ENCODE measurements at places on chromosomes 1 and 21.

DNA sequence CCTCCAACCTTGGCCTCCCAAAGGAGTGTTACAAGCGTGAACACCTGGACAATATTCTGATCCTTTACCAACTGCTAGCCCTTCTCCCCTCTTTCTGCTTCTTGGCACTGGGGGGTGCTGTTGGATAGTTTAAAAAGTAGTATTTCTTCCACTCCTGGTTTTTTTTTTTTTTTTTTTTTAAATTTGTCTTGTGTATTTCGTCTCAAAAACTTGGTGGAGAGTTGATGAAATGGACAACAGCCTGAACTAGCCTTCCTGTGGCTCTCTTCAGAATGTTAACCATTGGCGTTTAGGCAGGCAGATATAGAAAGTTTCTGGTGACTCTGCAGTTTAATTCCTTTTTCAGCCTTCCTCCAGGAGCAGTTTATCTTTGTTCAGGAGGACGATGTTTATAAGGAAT is 69.7 kb upstream of the USP24 start:
- peak; percentile 75 for DNase-seq

GRCh38 chr1:11693024-11693590 is 1.6 kb downstream of the DRAXIN start:
- peak; percentile 87 for DNase-seq

- peak; percentile 31 for DNase-seq
Observed at GRCh38 chr21:45788637-45789506, 145.3 kb downstream of the PCBP3 start.

GRCh38 chr1:226111883-226112261 is 49.4 kb downstream of the H3-3A start:
- DNase-seq: no peak

- DNase-seq: no peak
Observed at GRCh38 chr1:181397845-181398244, 85.5 kb upstream of the CACNA1E start.

DNA sequence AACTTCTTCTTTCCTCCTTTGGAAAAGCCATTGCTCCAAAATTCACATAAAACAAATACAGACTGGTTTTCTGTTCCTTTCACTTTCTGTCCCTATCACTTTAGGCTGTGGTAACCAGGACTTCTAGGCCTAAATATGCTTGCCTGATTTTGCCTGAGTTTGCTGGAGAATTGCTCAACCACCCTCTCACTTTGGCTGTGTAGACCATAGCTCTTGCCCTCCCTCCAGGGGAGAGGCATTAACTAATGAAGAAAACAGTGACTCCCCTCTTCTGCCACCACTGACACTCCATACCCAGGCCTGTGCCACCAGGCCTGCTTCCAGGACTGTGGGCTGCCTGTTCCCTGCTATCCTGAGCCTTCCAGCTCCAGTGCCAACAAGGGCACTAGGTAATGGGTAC is 163.5 kb downstream of the TOMM20 start:
- peak; percentile 56 for DNase-seq

DNA sequence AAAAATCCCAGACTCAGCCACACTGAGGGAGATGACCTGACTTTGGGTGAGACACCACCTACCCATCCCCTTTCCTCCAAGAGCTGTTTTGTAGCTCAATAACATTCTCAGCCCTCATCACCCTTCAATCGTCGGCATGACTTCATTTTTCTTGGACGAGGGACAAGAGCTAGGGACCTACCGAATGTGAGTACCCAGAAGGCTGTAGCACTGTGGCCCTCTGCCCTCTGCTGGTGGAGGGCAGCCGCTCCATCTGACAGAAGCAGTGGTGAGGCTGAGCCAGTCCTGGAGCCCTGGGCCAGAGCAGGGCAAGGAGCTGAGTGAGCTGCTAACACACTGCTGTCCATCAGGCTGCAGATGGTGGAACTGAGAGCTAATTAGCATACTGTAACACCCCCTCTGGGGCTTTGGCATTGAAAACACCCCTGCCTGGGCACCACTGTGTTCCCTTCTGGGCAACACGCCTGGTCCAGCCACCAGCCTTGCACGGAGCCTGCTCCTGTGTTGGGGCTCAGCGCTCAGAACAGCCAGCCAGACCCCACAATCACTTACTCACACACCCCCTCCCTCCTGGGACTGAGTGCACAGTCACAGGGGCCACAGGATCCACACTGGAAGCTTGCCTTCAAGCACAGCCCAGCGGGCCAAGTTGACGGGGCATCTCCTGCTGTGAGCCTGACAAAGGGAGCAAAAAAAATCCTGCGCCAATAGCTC is 18.3 kb upstream of the ALPL start:
- DNase-seq: peak; percentile 52

- DNase-seq: no peak
Observed at GRCh38 chr1:173482683-173483082, 5.5 kb downstream of the PRDX6 start.

DNA sequence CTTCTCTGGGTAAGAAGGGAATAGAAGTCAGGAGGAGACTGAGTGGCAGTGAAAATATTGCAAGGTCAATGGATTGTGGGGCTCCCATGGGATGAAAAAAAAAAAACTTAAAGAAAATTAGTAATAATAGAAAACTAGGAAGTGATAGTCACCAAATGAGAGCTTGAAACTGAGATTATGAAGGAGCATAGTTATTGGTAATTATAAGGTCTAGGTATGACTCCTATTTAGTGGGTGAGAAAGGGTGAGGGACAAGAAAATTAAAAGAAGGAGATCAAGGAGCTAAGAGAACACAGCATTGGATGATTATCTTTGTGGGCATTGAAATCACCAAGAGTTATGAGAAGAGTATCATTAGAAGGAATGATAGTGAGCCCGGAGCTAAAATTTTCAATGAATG is 301.4 kb downstream of the TPR start:
- DNase-seq: no peak

DNA sequence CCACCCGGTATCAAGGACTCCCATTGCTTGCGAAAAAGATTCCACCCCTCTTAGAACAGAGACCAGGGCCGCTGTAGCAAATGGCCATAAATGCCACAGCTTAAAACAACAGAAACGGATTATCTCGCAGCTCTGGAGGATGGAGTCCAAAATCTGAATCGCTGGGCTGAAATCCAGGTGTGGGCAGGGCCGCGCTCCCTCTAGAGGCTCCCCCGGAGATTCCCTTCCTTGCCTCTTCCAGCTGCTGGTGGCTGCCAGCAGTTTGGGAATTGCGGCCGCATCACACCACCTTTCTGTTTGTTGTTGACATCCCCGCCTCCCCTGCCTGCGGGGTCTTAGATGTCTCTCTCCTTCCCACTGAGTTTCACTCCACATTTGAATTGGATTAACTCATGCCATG is 15.6 kb downstream of the PDE9A start:
- no peak for DNase-seq

DNA sequence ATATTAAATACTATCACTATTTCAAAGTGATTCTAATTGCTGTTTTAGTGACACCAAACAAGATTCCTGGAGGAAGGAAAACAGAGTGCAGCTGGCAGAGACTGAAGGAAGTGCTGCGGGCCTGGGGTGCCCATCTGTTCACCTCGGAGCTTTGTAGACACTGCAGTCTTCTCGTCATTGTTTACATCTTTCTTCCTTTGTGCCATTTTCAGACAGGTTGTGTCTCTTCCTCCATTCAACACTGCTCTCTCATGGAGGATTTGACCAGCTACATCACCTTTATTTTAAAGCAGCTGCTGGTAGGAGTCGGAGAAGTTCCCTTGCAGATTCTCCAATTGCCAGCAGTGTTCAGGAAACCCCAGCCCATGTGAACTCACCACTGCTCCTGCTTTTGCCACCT is 37.3 kb downstream of the ABCA4 start:
- no peak for DNase-seq

- no peak for DNase-seq
Observed at GRCh38 chr1:154748405-154748775, 121.7 kb downstream of the KCNN3 start.

DNA sequence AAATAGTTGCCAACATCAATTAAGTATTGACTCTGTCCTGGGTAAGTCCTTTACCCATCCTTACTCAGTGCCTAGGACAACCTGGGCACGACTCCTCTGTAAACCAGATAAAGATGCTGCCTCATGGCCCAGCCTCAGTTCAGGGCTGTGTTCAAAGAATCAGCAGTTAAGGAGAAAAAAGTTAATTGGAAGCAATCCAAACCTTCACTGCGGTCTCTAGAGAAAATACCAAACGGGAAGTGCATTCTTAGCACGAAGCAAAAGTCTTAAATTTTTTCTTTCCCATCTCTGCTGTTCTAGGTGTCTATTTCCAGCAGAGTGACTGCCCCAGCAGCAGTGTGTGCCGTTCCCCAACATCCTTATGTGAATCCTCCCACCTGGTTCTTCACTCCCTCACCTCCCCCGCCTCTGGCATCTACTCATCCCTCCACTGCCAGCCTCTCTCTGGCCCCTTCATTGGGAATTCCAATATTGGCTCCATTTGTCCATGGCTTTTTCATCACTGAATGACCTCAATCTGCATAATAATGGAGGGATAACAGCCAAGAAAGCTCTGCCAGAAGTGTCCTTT is 23.2 kb downstream of the KANK4 start:
- peak; percentile 84 for DNase-seq

- no peak for DNase-seq
Observed at GRCh38 chr1:25110485-25110884, 121.8 kb downstream of the SYF2 start.

GRCh38 chr1:231242516-231243198 is 1.6 kb downstream of the GNPAT start:
- peak; percentile 19 for DNase-seq

- DNase-seq: no peak
Observed at GRCh38 chr1:159669338-159669737, 45.1 kb downstream of the CRP start.

DNA sequence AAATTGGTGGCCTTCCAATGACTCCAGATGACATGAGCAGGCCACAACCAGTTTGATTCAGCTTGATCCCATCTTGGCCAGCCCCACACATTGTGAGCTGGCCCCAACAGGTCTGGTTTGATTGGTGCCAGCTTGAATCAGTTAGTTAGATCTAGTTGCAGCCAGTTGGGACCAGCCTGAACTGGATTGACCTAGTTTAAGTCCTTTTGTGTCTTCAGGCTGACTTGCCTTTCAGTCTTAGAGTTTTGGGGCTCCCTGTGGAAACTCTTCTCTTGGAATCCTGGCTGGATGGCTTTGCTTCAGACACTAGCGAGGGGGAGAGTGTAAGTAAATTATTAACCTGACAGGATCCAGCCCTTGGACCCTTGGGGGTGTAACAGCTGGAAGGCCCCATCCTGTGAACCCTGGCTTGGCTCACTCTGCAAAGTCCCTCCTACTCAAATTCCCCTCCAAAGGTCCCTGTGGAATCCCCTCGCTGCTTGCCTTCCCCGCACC is 36.2 kb upstream of the POU3F1 start:
- no peak for DNase-seq

DNA sequence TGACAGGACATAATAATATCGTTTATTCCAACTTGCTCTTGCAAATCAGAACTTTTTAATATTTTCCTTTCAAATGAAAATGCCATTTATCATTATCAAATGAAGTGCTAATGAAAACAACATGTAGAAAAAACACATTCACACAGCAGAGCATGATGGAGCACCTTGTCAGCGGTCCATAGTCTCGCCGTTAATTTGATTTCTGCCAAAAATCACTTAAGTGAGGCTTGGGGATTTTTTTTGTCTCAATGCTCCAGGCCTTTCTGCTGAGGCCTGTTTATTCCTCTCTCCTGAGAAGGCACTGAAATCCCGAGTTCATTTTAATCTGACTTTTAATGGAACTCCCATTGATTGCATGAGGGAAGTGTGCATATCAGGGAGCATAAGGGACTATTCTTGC is 122.5 kb downstream of the ELAVL4 start:
- no peak for DNase-seq

DNA sequence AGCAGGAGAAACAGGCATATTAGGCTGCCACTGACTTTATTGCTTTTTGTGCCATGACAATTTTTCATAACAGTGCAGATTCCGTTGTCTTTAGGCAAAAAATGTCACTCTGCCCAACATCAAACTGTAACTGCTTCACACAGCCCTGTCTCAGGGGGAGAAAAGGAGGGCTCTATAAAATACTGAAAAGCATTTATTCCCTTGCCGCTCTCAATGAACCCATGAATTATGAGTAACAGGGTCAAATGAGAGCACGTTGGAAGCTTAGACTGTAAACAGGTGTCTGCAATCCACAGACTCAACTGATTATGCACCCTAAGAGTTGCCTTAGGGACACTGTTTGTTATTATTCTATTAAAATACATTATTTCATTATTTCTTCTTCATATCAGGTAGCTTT is 292.1 kb upstream of the FMN2 start:
- DNase-seq: no peak

DNA sequence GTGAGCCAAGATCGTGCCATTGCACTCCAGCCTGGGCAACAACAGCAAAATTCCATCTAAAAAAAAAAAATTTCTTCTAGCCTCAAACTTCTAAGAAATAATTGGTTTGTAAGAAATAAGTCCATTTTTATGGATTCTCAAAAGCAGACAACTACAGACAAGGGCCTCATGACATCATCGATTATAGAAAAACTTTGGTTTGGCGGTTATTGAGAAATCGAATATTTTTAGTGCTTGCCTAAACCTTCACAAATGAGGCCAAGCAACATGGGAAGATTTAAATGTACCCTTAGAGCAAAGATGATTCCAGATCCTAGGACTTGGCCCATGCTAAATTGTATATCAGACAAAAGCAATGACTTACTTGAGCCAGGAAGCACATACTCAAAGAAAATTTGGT is 27.8 kb upstream of the MX1 start:
- DNase-seq: no peak

DNA sequence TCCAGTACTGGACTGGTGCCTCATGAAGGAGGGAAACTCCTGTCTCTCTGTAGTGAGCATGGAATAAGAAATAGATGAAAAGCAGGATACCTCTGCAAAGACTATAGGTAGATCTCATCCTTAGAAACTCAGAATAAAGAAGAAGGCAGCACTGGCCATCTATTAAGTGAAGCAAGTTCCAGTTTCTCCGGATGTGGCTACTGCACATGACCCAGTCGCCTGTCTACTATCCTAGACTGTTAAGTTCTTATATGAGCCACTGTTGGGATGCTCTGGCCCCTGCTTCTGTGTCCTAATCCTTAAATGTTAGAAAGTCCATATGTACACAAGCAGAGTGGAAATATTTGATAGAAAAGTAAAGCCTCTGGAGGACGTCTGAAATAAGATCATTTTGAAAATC is 2.2 kb downstream of the FASLG start:
- no peak for DNase-seq

- no peak for DNase-seq
Observed at GRCh38 chr1:205271745-205272144, 44.0 kb downstream of the TMCC2 start.

- peak; percentile 75 for DNase-seq
Observed at GRCh38 chr1:29698033-29698432, 461.7 kb downstream of the PTPRU start.

- DNase-seq: no peak
Observed at GRCh38 chr1:186798960-186799688, 29.6 kb upstream of the PLA2G4A start.

- peak; percentile 3 for DNase-seq
Observed at GRCh38 chr1:111825217-111825616, 69.5 kb downstream of the DDX20 start.

- DNase-seq: no peak
Observed at GRCh38 chr1:185512442-185512841, 195.4 kb upstream of the IVNS1ABP start.

- peak; percentile 80 for DNase-seq
Observed at GRCh38 chr1:235984041-235984825, 80.7 kb downstream of the NID1 start.

GRCh38 chr1:92839442-92839841 is 7.6 kb downstream of the RPL5 start:
- DNase-seq: no peak
